LoVo (cell line): ENCODE measurements at places on chromosomes 6 and 20.
A peak's percentile ranks its signal among the peaks of the same experiment; 100 is the strongest.

DNA sequence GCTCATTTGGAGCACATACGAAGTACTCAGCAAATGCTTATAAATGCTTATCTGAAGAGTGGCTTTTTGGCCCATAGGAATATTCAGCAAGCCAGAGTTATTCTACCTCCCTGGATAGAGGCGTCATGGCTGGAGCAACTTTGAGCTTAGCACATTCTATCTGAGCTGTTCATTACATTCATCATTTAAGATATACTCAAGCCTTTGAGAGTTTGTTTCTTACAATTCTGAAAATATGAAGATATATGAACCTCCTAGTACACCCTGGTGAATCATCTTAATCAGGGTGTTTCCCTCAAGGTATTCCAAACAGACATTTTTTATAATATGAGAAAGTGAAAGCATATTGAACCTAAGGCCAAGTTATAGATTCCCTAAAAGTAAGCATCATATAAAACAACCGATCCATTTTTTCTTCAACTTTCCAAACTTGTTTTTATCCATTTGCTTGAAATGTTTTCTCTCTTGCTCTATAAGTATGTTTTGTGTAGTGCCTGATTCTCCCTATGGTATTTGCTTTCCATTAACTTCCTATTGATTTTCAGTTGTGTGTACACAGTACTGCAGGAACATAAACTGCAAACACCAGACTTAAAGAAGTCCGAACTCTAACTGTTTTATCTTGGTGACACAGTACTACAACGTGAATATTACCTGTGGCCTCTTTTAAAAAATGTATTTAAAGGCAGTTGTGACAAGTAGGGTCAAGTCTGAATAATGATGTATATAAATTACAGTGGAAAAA, 139.7 kb upstream of the PTPRK start:
- no peak for DNase-seq

DNA sequence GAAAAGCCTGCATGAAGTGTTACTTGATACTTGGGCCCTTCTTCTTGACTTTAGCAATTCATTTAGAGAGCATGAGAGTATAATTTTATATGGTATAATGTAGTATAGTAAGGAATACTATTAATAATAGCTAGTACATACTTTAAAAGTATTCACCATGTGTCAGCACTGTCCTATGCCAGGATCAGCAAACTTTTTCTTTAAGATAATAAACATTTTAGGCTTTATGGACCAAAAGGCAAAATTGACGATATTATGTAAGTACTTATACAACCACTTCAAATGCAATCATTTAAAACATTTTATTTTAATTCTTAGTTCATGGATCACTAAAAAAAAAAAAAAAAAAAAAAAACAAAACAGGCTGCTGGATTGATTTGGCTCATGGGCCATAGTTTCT, 163.9 kb downstream of the IBTK start:
- DNase-seq = no peak

DNA sequence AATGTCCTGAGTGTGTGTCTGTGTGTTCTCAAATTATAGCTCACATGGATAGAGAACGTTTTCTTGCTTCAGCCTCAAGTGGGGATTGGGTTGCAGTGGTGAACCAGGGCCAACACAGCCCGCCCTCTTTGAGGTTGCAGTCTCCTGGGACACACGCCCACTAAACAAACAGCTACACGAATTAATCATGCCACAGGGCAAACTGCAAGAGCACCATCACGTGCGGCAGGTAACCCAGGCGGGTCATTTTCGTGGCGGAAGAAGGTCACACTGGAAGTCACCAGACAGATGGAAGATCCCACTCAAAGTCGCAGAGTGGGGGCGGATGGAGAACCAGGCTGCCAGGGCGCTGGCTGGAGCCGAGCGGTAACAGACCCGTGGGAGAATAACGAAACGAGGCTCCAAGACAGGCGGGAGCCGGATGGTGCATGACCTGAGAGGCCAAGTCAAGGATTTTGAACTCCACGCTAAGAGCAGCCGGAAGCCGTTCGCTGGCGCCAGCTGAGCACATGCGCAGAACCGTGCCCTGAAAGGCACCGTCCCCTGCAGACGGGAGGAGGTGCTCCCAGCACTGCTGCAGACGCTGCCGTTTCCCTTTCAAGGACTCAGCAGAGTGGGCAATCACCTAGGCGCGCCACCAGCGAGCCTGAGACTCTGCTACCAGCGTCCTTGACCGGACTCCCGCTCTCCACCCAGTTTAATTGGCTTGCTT, 10.7 kb downstream of the DLL1 start:
- peak; percentile 65 for DNase-seq

GRCh38 chr6:89024456-89024855, 56.1 kb upstream of the PNRC1 start:
- no peak for DNase-seq

DNA sequence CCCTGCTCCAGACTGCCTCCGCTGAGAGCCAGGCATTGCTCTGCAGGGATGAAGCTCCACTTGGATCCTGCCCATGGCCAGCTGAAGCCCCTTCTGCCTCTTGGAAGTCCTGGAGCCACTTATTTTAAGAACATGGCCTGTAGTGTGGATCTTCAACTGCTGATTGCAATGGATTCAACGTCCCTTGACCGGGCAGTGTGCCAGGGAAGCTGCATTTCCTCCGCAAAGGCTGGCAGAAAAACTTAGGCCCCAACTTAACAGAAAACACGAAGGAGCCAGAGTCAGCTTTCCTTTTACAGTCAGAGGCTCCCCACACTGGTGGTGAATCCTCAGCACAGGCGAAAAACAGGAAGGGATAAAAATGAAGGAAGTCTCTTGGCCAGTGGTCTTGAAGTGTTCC, 26.3 kb upstream of the FOXQ1 start:
- no peak for DNase-seq
